ENCODE measurements at places on chromosomes 6 and 20. TPM values are rescaled to one million over a fixed set of nuclear protein-coding genes. Genes with fewer than 3 reads are reported as not detected.

Gene BMP7
- not detected for total RNA-seq

Gene PRL
- not detected for total RNA-seq

GRCh38 chr6:107991061-107991460, 33.1 kb upstream of the SEC63 start:
- no peak for DNase-seq

DNA sequence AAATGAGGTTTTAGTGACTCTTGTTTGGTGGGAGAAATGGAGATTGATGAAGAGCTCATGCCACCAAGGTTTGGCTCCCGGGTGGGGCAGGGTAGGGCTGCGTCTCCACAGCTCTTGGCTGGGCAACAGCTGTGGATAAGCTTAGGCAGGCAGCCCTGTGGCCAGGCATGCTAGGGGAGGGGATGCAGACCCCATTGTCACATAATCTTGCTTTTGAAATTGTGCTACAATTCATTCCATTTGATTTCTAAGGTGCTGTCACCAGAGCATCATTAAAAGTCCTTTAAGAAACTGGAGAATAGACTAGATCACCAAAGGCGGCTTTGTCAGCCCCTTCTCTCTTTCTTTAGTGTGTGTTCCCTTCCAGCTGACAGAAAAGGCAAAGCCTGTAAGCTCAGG, 574.2 kb upstream of the JAG1 start:
- no peak for DNase-seq

GRCh38 chr6:1426416-1426815, 37.0 kb downstream of the FOXF2 start:
- no peak for DNase-seq

GRCh38 chr6:52286798-52287432, 2.4 kb upstream of the MCM3 start:
- DNase-seq = peak; percentile 22

Gene SASH1
- 0.95 TPM for total RNA-seq

GRCh38 chr6:150751296-150751695, 114.2 kb upstream of the MTHFD1L start:
- no peak for DNase-seq

DNA sequence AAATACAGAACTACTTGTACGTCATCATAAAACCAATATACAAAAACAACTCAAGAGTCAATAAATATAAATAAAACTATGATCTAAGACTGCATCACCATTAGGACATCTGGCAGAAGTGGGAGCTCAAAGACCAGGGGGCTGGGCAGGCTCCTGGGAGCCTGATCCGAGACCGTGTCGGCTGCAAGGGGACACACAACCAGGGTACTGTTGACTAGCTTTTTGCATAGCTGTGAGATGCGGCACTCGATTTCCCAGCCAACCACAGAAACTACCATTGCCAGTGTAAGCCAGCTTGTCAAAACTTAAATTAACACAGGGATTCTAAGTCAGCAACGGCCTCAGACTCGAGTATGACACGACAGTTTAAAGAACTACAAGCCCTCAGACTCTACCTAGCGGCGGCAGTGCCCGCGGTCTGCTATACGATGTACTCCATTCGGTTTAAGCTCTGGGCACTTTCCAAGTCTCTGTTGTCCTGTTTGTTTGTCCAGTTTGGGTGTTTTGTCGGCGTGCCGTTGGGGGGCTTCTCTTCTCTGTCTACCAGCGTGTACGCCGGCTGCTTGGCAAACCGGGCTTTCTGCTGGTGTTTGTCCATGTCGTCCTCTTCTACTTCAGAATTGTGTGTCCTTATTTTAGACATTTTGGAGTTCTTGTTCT, 34.6 kb downstream of the JAG1 start:
- DNase-seq = no peak

- peak; percentile 51 for DNase-seq
Measured at GRCh38 chr20:17612287-17612991, 42.6 kb downstream of the DSTN start.

Data from CD8-positive, alpha-beta memory T cell (primary cell).